Fibroblast of gingiva (primary cell): ENCODE measurements at places on chromosomes 13 and 19.

DNA sequence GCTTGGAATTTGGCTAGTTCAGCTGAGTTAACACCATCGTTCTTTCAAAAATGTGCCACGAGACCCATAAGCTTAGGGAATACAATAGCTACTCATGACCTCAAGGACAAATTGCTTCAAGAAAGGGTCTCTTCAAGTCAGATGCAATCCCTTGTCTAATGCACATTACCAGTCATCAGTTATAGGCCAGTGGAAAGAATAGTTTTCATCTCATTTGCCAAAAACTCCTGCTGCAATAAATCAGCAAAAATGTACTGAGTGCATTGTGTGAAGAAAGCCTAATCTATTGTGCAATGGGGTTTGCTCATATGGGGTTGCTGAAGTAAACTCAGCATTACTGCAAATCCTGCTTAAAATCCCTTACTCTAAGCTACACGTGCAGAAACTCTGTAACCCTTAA lies 208.3 kb upstream of the NBEA start:
- peak; percentile 61 for DNase-seq

DNA sequence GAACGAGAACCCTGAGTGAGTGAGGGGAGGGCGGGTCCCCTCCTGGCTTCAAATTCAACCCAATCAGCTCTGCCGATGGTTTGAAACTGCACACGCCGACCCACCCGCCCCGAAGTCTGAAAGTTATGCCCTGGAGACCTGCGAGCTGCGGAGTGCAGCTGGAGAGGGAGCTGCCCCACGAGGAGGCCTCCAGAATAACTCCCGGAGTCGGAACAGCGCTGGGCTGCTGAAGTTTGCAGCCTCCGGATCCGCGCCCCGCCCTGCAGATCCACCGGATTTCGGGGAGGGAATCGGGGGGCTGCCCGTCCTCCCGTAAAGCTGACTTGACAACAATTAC lies 7.0 kb downstream of the POU4F1 start:
- DNase-seq, result no peak

DNA sequence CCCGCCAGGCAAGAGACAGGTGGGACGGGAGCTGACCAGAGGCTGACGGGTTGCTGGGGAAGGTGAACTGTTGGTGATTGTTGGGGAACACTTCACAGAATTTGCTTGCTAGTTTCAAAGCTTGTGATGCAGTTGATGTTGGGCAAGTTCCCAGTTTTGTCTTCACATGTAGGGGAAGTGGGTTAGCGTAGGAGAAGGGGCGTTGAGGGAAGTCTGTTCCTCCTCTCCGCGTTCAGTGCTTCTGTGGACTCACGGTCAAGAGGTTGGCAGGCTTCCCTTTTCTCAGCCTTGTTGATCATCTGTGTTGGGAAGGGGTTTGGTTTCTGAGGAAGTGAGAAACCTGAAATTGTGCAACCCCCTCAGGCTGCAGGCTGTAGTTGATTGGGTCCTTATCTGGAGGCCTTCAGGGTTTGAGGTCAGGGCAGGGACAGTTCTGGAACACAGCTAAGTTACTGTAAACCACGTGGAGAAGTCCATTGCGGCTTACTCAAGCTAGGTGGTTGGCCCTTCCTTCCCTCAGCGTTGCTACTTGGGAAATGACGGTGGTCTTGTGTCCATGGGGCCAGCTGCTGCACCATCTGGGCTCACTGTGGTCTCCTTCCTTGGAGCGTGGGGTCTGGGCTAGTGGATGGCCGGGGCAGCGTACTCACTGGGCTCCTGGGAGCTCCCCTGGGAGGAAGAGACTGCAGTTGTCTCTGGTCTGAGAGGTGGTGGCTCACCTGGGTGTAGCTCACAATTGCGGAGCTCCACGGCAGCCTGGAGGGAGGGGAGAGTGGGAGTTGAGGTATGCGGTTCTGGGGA lies 7.5 kb downstream of the RPS9 start:
- DNase-seq, result peak; percentile 72

GRCh38 chr13:113404723-113405471 lies 41.0 kb upstream of the GRTP1 start:
- DNase-seq, result no peak

- no peak for DNase-seq
Measured at GRCh38 chr13:27309967-27310598, 39.5 kb downstream of the RASL11A start.

GRCh38 chr19:4279530-4280422 lies 710 bp downstream of the SHD start:
- no peak for DNase-seq

GRCh38 chr19:43439032-43439708 lies 24.5 kb downstream of the TEX101 start:
- DNase-seq, result no peak

- DNase-seq, result no peak
Measured at GRCh38 chr19:47766670-47767069, 11.8 kb upstream of the SELENOW start.

- DNase-seq, result peak; percentile 62
Measured at GRCh38 chr13:36297366-36298338, at the start of gene CCDC169. CCDC169 (minus strand) TSS chr13:36297814; CDS start chr13:36297719, 95 bp downstream.

DNA sequence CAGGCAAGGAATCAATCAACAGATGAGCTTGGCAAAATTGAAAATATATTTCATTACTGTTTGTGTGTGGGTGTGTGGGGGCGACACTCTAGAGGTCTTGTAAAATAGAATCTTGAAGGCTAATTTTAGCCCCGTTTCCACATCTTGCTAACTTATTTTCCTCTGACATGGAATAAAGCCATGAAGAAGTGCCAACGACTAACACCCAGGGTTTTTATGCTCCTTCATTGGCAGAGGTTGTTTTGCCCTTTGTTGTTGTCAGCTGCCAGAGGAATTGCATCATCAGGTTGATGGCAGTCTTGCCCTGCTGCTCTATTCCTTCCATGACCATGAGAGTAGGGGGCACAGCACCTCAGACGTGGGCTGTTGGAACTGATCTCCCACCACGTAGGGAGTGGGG lies 30.6 kb upstream of the FAM216B start:
- no peak for DNase-seq

GRCh38 chr19:38653028-38653571 lies 5.7 kb downstream of the ACTN4 start:
- DNase-seq, result peak; percentile 63

- no peak for DNase-seq
Measured at GRCh38 chr13:49716615-49717014, 25.3 kb upstream of the EBPL start.

GRCh38 chr13:28052945-28053344 lies 47.4 kb downstream of the FLT3 start:
- DNase-seq, result no peak

DNA sequence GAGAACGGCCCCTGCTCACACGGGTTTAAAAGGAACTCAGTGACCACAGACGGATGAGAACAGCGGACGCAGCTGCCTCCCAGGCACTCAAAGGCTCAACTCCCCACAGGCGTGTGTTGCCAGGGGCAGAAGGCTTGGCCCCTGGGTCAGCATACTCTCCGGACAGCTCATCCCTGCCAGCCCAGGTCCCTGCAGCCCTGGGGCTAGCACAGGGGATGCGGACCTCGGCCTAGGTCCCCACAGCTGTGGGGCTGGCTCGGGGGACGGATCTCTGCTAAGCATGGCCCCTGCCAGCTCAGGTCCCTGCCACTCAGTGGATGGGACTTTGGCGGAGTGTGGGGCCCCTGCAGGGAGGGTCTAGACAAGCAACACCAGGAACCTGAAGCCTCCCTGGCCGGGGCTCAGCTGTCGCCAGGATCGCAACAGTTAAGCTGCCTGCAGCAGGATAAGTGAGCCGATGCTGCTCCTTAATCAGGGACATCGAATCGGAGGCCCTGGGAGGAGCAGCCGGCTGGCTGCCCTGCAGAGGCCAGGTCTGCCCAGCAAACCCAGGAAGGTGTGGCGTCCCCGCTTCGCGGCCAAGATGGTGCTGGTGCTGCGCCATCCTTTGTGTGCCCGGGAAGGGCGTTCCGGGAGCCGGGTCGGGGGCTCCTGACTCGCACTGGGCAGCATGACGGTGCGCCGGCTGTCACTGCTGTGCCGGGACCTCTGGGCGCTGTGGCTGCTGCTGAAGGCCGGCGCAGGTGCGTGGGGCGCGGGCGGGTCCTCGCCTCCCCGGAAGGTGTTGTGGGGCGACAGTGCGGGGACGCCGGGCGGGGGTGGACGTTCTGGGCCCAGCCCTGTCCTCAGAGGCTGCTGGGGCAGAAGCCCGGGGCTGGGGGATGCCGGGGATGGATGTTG lies 32.5 kb downstream of the MCF2L start:
- no peak for DNase-seq

GRCh38 chr13:24242100-24242499 lies 67.3 kb upstream of the C1QTNF9 start:
- no peak for DNase-seq

- DNase-seq, result peak; percentile 99
Measured at GRCh38 chr19:47305309-47305751, 4.3 kb upstream of the C5AR1 start.

- no peak for DNase-seq
Measured at GRCh38 chr19:9061879-9062278, 25.0 kb upstream of the OR1M1 start.

- no peak for DNase-seq
Measured at GRCh38 chr13:84405286-84405685, 523.0 kb upstream of the SLITRK1 start.

DNA sequence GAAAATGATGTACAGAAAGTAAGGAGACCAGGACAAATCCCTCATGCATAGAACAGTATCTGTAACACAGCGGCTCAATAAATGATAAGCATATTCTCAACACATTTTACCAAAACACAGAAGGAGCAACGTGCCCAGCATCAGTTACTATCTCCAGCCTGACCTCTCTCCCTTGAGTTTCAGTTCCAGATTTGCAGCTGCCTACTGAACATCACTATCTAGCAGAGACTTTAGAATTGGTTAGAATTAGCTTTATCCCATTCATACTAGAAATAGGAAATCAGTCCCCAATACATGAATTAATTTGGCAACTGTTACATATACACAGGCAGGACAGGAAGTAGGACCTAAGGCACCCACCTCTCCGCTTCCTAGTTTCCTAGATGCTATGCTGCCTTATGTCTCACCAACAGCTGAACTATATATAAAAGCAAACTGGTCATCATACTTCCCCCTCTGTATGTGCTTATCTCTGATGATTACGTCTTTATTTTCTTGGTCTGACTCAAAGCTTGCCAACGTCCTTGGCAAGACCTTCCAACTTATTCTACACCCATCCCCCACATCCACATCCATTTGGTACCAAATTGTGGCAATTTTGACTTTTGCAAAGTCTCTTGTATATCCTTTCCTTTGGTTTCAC lies 61.1 kb downstream of the SACS start:
- no peak for DNase-seq

- DNase-seq, result no peak
Measured at GRCh38 chr19:11041966-11042627, 47.2 kb upstream of the LDLR start.

DNA sequence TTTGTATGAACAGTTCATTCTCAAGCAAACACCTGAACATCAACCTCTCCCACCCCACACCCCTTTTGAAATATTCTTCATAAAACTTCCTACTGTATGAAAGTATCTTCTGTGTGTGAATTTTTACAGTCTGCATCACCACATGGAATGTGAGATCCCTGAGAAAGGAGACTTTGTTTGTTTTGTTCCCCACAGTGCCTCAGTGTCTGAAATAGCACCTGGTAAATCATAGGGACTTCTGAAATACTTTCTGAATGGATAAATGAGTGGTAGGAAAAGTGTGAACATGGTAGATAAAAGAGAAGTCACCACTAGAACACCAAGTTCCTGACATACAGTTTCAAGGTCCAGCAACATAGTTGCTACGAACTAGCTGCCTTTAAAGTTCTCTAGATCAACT lies 1071.2 kb downstream of the EFNB2 start:
- DNase-seq, result no peak

- DNase-seq, result no peak
Measured at GRCh38 chr19:1274852-1275259, 474 bp upstream of the FAM174C start.
